ENCODE measurements at places on chromosomes 16 and 17. TPM values are rescaled to one million over a fixed set of nuclear protein-coding genes. Genes with fewer than 3 reads are reported as not detected.

DNA sequence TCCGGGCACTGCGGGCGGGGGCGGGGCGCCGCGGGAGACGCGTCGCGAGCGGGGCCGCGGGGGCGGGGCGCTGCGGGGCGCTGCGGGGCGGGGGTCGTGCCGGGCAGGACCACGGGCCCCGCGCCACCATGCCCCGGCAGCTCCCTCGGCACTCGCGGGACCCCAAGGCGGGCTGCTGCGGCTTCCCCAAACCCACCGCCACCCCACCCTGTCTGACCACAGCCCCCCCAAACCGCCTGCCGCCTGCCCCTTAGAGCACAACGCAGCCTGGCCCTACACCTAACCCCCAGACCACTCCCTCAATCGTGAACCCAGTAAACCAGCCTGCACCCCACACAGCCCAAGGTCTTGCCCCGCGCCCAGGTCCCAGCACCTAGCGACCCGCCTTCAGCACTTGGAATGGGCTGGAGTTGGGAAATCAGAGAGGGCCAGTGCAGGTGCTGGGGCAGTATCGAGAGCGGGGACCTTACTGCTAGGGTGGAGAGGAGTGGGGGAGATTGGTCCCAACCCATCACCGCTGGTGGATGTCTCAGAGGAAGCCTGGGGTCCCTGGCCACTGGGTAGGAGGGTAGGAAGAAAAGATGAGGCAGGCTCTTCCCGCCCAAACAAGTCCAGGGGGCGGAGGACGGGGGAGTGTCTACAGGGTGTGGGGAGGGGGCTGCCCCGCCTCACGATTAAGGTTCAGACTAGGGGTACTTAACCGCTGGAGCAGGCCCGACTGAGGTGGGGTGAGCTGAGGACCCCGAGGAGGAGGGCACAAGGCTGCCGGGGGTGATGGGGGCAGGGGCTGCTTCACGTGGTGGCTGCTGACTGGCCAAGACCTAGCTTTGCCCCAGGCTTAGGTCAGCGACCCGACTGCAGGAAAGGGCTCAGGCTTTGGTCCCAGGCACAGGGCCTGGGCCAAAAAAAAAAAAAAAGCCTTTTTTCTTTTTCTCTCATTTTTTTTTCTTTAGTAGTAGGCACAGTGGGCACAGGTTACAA lies 539 bp upstream of the VAMP2 start:
- H3K4me1 ChIP-seq = peaks cover 27% of the 10 kb centered on the region
- no peak overlapping the region for H3K27ac ChIP-seq
- peak overlapping the region; percentile 88 for H3K4me3 ChIP-seq
- DNase-seq = no peak

- H3K4me3 ChIP-seq = no peak overlapping the region
- no peaks in the 10 kb centered on the region for H3K27me3 ChIP-seq
- peaks cover 31% of the 10 kb centered on the region for H3K4me1 ChIP-seq
- no peaks in the 10 kb centered on the region for H3K36me3 ChIP-seq
- peak overlapping the region; percentile 29 for H3K27ac ChIP-seq
Measured at GRCh38 chr16:89442588-89442987, 47.8 kb downstream of the ANKRD11 start.

GRCh38 chr16:50669741-50670140 lies 11.4 kb downstream of the SNX20 start:
- no peaks in the 10 kb centered on the region for H3K4me1 ChIP-seq
- no peak for DNase-seq
- no peak overlapping the region for H3K4me3 ChIP-seq
- no peaks in the 10 kb centered on the region for H3K27me3 ChIP-seq
- H3K36me3 ChIP-seq = no peaks in the 10 kb centered on the region

DNA sequence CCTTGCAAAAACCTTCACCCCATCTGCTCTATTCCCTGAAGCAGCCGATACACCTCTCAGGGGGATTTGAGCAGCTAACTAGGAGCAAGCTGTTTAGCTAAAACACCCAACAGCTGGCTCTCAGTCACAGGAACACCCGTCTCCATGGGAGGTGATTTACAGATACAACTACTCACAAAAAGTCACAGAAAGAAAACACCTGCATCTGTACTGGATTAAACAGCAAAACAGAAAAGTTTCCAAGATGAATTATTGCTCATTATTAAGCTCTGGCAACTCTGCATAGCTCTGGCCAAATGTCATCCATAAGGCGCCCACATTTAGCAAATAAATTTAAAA lies 22.3 kb downstream of the GJC1 start:
- peaks cover 22% of the 10 kb centered on the region for H3K36me3 ChIP-seq
- H3K4me3 ChIP-seq = no peak overlapping the region
- H3K4me1 ChIP-seq = no peaks in the 10 kb centered on the region

GRCh38 chr16:8767176-8767575 lies 30.3 kb downstream of the TMEM186 start:
- DNase-seq = no peak
- no peak overlapping the region for H3K27ac ChIP-seq
- no peaks in the 10 kb centered on the region for H3K4me1 ChIP-seq
- no peaks in the 10 kb centered on the region for H3K27me3 ChIP-seq
- H3K36me3 ChIP-seq = no peaks in the 10 kb centered on the region

DNA sequence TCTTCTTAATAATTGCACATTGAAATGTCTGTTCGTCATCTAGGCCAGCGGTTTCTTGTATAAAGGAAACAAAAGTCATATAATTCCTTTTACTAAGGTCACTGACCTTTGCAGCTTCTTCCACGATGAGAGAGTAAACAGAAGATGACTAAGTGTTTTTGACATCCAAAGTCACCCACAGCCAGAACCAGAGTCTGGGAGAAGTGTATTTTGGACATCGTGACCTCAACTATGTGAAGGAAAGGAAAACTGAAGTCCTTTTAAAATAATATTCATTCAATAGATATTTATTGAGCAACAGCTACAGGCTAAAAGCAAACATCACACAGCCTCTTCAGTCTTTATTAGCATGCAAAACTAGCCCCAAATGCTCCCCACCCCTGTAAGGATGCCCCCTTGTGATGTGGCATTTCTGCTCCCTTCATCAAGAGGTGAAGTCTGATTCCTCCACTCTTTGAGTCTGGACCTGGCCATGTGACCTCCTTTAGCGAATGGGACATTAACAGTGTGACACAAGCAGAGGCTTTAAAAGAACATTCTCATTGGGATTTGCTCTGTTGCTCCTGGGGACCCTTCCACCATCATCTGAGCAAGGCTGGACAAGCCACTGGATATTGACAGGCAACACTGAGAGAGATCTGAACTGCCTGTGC lies 8.1 kb upstream of the PMP22 start:
- H3K36me3 ChIP-seq = no peaks in the 10 kb centered on the region
- H3K27ac ChIP-seq = peak overlapping the region; percentile 91
- DNase-seq = peak; percentile 97
- H3K27me3 ChIP-seq = no peaks in the 10 kb centered on the region
- H3K4me3 ChIP-seq = no peak overlapping the region

DNA sequence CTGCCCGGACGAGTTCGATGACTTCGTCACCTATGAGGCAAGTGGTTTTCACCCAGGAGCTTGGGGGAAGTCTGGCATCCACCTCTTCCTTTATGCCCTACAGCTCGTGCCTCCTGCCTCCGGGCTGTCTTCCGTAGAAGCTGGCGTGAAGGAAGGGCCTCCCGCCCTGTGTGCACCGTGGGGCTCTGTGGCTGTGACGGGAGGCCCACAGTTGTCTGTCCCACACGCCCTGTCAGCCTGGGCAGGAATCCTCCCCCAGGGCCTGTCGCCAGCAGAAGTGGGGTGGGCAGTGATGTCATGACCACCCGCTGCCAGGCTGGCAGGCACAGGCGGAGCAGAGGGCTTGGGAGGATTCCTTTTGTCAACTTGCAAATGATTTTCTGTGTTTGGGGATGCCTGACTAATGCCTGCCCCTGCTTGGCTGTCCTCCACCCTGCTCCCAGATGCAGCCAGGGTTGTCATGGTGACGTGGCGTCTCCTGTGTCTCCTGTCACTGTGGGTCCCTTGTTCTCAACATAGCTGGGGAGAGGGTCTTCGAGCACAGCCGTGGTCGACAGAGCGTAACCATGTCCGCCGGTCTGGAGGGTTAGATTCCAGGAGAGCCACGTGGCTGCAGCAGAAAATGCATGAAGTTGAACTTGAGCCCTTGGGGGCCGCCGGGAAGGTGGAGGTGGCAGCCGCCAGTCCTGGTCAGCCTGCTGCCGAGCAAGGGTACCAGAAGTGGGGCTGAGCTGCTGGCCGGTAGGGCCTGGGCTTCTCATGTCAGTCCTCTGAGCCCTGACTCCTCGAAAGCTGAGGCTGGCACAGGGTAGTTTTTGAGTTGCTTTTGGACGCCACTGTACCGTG lies 46.1 kb downstream of the RAB11FIP3 start:
- no peak overlapping the region for H3K27ac ChIP-seq
- H3K4me1 ChIP-seq = no peaks in the 10 kb centered on the region
- H3K4me3 ChIP-seq = no peak overlapping the region
- no peak for DNase-seq
- H3K27me3 ChIP-seq = no peaks in the 10 kb centered on the region
- no peaks in the 10 kb centered on the region for H3K36me3 ChIP-seq

DNA sequence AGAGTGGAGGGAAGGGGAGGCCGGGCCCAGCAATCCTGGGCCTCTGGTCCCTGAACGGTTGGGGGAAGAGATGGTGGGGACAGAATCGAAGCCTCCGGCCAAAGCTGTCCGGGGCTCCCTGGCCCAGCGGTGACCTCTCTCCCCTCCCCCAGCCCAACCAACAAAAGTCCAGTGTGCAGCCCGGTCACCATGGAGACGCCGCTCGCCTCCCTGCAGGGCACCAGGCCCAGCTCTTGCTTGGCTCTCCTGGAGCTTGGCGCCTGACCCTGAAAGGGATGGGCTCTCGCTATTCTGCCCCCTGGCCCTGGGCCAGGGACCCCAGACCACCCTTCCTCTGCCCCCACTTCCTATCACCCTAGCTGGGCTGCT lies 1.3 kb downstream of the METRN start:
- H3K27me3 ChIP-seq = no peaks in the 10 kb centered on the region
- H3K4me3 ChIP-seq = peak overlapping the region; percentile 71

The VWA3A gene
- total RNA-seq = not detected

The MILR1 gene
- total RNA-seq = 10.1 TPM

The CETP gene
- total RNA-seq = not detected

The ARHGDIG gene
- total RNA-seq = not detected

The MRPL10 gene
- 74.2 TPM for total RNA-seq

The OR3A3 gene
- total RNA-seq = not detected

All from PC-3 (cell line).